Renal cortex interstitium (tissue), 15 donors: ENCODE measurements at places on chromosomes 13 and 19. TPM values are rescaled to one million over a fixed set of nuclear protein-coding genes. Genes with fewer than 3 reads are reported as not detected.

The NR2C2AP gene
- 12.6 TPM for polyA plus RNA-seq

The SETDB2 gene
- polyA plus RNA-seq, result 22.5 TPM

The LIM2 gene
- polyA plus RNA-seq, result 0.80 TPM

The TRIM13 gene
- 53.1 TPM for polyA plus RNA-seq

The ACP7 gene
- 0.72 TPM for polyA plus RNA-seq

The CD209 gene
- 1.5 TPM for polyA plus RNA-seq

The ANGPTL8 gene
- 0.34 TPM for polyA plus RNA-seq

The KL gene
- polyA plus RNA-seq, result 34.5 TPM

The SRRM5 gene
- 2.1 TPM for polyA plus RNA-seq

The SLC25A41 gene
- polyA plus RNA-seq, result 0.50 TPM

- DNase-seq, result no peak
Measured at GRCh38 chr19:17866964-17867486, 4.7 kb upstream of the SLC5A5 start.

DNA sequence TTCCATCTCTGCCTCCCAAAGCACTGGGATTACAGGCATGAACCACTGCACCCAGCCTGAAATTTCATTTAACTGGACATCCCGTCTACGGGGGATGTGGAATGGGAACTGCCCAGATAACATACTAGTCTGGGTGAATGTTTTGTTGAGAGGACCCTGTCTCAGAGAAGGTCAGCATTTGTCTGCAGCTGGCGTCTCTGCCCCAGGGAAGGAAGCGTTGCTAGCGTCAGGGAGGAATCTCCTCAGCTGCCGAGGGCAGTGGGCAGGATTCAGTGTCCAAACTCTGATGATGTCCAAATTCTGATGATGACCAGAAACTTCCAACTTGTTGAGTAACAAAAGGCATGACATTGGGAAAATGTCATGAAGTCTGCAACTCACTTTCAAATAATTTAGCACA lies 3.1 kb downstream of the NXNL1 start:
- DNase-seq, result no peak

DNA sequence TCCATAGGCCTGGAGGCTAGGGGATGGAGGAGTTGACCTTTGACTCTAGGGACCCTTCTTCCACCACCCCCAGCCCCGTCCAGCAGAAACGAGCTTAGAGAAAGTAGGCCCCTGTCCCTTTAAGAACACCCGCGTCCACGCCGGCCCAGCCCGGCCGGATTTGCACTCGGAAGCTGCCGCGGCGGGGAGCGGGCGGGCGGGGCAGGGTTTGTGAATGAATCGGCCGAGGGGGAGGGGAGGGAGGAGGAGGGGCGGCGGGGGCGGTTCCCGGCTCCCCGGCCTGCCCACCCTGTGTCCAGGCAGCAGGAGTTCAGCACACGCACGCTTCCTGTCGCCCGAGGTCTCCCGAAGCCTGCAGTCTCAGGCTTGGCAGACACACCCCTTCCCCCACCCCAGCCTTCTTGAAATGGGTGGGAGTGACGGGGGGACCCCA lies 1.5 kb downstream of the UNC13A start:
- no peak for DNase-seq

- no peak for DNase-seq
Measured at GRCh38 chr13:99218126-99218525, 17.5 kb downstream of the UBAC2 start.

DNA sequence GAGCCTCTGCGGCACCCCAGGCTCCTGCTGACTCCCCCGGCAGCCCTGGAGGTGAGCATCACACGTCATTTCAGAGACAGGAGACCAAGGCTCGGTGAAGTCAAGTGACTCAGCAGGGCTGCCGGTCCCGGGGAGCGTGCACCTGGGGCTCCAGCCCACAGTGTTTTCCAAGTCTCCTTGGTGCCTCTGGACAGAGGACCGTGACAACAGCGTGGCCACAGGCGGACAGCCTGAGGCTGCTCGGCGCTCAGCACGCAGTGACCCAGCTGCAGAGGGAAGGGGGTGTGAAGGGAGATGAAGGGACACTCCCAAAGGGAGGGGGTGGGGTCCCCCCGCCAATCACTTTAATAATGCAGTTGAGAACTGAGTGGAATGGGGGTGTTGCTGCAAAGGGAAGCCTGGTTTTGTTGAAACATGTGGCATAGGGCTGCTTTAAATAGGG lies 17.5 kb upstream of the ASPDH start:
- DNase-seq, result no peak

DNA sequence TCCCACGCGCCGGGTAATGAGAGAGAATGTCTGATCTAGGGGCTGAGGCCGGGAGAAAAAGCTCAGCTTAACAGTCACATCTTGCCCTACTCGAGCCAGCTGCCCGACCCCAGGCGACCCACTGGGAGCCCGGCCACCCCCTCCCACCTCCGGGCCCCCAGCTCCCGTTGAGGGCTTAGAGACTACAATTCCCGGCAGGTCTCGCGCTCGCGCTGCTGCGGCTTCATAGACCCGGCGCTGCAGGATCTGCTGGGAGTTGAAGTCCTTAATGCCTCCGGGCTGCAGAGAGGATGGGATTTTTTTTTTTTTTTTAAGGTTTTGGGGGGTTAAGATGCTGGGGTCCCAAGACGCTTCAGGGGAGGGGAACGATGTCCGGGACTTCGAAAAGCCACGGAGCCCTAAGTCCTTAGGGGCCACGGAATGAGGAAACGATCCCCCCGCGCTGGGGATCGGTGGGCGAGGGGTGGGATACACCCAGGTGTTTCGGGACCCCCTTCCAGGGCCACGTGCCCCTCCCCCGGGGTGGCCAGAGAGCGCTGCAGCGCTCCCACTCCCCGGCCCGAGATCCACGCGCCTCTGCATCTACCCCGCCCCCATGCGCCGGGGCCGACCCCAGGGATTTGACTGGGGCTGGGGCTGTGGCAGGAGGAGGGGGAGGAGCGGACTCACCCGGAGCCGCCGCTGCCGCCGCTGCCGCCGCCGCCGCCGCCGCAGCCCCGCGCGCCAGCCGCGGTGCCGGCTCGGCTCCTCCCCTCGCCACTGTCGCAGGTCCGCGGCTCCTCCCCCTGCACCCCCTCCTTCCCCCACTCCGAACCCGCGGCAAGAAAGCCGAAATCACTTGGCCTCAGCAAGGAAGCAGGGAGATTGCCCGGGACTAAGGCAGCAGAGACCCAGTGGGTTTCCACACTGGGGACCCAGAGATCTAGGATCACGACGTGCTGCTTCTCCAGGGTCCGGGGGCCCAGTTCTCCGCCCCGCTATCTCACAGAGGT lies at the start of gene SYT3:
Gene SYT3, minus strand, starts transcription at position 761 of the 992 bp plus-strand sequence. CDS start 2,470 bp downstream, outside the sequence.
- no peak for DNase-seq
